NCI-H345 (cell line): ENCODE measurements at places on chromosomes 6 and 20.

- DNase-seq, result no peak
Measured at GRCh38 chr6:10516953-10517352, 4.2 kb upstream of the GCNT2 start.

DNA sequence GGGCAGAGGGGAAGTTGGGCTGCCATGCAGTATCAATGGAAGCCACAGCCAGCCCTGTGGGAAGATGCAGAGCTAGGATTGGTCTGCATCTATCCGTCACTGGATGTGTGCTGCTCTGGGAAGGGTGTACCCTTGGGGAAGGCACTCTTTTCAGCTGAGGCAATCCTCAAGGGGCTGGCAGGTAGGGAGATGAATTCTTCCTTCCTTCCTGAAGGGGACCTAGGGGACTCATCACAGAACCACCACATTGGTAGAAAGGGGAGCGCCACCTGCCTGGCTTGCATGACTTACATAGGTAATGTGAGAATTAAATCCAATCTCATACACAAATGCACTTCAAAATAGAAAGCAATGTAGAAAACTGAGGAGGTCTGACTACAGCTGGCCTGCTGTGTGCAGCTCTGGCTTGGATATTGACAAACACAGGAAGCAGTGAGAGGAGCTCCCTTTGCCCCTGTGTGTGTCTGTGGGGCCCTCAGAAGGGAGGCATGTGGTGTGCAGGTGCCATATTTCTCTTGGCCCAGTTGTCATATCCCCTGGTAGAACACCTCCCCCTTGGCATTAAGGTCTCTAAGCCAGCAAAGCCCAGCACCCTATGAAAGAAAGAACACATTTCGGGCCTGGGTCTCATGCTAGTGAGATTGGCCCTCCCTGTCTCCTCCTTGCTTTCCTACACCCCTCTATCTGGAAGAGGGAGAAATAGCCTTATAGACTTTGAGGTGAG, 260.3 kb upstream of the MOCS1 start:
- DNase-seq, result no peak

GRCh38 chr6:94217836-94218235, 798.5 kb upstream of the EPHA7 start:
- no peak for DNase-seq

DNA sequence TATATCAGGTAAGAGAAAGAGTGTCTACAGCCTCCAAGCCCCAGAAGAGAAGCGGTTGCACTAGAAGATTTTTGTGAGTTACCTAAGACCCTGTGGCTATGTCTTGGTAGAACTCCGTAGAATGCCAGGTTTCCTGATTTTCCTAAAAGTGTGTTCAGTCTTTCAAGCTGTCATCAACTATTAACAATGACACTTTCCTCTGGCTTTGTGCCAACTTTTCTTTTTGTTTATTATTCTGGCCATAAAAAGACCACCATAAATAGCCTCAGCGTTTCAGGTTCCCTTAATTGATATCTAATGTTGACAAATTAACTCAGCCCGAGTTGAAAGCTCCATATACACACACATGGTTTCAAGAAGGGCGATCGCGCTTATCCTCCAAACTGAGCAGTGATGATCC, 1.2 kb downstream of the PAK5 start:
- DNase-seq, result peak; percentile 70

- no peak for DNase-seq
Measured at GRCh38 chr6:124254941-124255685, 451.4 kb downstream of the NKAIN2 start.

DNA sequence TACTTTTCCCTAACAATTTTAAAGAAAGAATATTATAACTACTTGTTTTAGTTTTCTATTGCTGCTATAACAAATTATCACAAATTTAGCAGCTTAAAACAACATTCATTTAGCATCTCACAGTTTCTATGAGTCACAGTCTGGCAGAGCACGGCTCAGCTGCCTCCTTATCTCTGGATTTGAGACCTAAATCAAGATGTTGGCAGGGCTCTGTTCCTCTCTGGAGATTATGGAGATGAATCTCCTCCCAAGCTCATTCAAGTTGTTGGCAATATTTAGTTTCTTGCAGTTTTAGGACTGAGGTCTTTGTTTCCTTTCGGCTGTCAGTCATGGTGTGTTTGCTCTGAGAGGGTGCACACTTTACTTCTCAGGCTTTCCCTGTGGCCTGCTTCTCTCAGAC, 1065.8 kb upstream of the EYS start:
- DNase-seq, result no peak

DNA sequence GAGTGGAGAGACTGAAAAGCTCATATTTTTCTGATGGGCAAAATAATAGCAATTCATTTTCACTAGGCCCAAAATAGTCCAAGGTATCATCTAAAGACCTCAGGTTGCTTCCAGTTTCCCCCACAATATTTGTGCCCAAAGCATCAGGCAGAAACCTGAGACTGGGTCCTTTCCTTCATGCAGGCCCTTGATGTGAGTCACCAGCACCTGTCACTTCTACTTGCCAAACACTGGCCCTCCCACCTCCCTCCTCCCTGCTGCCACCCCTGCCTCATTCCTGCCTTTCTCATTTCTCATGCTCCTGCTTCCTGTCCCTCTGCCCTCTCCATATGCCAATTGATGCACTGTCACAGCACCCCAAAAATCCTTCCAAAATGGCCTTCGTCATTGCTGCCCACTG, 230.4 kb upstream of the CST7 start:
- DNase-seq, result peak; percentile 76

GRCh38 chr6:156109713-156110112, 654.1 kb upstream of the NOX3 start:
- DNase-seq, result no peak

GRCh38 chr20:57027777-57028176, 238.7 kb downstream of the BMP7 start:
- DNase-seq, result no peak

DNA sequence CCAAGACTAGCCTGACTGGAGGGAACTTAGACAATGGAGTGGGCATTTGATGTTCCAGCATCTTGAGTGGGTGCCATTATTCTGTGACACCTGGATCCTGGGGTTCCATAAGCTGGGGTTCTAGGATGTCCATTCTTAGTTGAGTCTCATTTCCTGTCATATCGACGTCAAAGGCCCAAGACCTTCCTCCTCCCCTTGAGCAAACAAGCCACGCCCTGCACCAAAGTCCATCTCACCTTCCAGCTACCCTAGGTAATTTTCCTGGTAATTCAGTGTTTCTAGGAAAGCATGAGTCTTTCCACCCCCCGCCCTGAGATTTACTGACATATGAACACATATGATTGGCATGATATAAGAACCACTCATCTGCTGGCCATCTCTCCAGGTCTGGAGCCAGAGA, at the start of gene TRIM40:
TSS of gene TRIM40 (plus strand) at position 384 of the 400 bp plus-strand sequence. CDS start 897 bp downstream, outside the sequence.
- DNase-seq, result no peak

GRCh38 chr20:63967330-63968135, 2.2 kb downstream of the ZNF512B start:
- DNase-seq, result no peak

DNA sequence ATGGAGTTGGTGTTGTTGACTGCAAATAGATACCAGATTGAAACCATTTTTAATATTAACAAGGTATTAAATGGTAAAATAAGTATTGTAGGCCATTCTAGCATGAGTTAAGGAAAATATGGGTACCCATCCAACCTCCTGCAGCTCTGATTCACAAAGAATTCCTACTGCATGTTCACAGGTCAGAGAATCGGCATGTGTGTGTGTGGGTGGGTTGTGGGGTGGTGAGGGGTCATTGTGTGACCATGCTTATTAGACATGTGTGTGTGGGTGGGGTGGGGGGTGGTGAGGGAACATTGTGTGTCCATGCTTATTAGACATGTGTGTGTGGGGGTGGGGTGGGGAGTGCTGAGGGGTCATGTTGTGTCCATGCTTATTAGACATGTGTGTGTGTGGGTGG, 3.2 kb downstream of the IYD start:
- no peak for DNase-seq
